ENCODE measurements at places on chromosomes 5 and 9.

GRCh38 chr5:109656829-109657228, 32.9 kb upstream of the MAN2A1 start:
- peak; percentile 23 for DNase-seq

- DNase-seq = no peak
Measured at GRCh38 chr9:107875571-107875980, 386.0 kb upstream of the KLF4 start.

DNA sequence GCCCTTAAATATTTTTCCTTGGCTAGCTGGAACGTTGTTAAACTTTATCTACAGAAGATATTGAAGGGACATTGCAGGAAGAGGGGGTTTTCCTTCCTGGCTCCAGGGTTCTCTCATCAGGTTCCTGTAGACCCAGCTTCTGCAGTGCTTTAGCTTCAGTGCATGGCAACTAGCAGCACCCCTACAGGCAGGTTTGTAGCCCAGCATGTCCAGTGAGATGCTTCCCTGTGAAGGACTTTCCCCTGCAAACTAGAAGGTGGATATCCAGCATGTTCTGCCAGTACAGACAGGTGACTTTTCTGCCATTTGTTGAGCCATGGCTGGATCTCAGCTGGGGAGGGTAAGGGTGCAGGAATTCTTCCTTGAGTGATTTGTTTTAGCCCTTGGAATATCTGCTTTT, 10.4 kb downstream of the CCL28 start:
- DNase-seq = no peak

DNA sequence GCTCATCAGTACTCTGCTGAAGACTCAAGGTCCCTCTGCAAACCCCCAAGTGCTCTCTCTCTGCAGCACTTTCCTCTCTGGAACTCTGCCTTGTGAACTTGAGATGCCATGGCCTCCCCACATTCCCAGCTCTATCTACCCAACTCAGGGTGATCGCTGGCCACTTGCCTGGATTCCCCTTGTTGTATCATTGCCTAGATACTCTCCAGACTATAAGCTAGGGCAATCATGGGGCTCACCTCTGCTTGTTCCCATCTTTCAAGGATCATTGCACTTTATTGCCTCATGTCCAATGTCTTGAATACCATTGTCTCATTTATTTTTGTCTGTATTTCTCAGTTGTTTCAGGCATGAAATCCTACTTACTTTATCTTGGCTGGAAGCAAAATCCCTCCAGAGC, 144.1 kb downstream of the PLPPR1 start:
- no peak for DNase-seq

DNA sequence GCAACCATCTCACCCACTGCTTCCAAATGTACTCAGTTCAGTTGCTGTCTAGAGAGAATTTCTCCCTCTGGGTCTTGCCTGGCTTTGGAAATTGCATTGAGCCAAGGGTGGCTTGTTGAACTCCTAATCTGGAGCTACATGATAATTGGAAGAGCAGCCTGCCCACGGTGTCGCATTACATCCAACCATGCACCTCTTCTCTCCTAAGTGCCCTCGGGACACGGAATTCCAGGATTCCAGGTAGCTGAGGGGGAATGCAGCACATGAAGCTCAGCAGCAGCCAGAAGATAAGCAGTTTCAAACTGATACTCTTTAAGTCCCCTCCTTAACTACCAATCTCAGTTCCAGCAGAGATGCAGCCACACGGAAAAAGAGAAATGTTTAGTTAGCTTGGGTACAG, 509.4 kb upstream of the KLF4 start:
- no peak for DNase-seq

GRCh38 chr9:117081641-117082317, 333.1 kb downstream of the ASTN2 start:
- DNase-seq = no peak

DNA sequence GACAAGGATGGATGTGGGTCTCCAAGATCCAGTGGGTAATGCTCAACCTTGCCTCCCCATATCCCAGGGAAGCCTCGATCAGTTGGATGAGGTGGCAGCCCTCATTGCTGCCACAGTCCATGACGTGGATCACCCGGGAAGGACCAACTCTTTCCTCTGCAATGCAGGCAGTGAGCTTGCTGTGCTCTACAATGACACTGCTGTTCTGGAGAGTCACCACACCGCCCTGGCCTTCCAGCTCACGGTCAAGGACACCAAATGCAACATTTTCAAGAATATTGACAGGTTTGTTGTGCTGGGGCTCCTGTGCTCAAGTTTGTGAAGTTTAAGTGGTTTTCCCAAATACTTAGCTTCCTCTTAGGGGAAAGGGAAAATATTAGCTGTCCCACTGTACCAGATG, 74.0 kb downstream of the WDR41 start:
- DNase-seq = no peak

DNA sequence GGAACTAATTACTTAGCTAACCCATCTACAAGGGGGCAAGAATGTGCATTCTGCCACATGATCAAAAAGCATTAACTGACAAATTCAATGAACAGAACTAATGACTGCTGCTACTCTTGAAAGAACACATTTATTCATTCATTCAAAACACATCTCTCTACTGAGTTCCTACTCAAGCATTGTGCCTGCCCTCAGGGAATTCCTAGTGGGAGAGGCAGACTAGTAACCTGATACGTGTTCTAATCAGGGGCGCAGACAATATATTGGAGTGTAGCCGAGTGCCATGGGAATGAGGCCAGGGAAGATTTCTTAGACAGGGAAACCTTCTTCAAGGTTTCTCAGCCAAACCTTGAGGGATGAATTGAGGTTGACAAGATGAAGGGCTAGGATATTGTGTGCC, 56.7 kb upstream of the PAPPA start:
- DNase-seq = no peak

DNA sequence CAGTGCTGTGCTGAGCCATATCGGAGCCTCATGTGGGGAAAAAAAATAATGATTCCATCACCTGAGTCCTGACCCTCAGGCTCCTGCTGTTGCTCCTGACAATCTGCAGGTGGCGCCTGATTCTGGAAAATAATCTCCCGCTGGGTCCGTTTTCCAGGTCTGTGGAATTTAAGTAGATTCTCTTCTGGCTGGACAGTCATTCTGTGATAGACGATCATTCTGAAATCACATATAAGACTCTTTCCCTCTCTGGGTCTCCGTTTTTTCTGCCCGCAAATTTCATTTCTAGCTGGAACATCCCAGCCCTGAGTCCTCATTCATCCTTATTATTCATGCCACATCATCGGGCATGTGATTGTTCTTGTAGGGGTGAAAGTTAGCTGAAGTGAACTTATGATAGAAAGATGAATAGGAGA, 22.1 kb upstream of the STXBP1 start:
- DNase-seq = peak; percentile 48

GRCh38 chr5:36450229-36451014, 148.7 kb upstream of the RANBP3L start:
- no peak for DNase-seq

GRCh38 chr9:70539526-70539925, 125.1 kb upstream of the KLF9 start:
- DNase-seq = no peak

GRCh38 chr5:116527582-116527981, 47.0 kb downstream of the SEMA6A start:
- DNase-seq = no peak

- DNase-seq = peak; percentile 83
Measured at GRCh38 chr5:132257131-132258101, at the start of gene PDLIM4. Gene PDLIM4 (plus strand): TSS chr5:132257696. CDS start chr5:132257735, 39 bp downstream.

DNA sequence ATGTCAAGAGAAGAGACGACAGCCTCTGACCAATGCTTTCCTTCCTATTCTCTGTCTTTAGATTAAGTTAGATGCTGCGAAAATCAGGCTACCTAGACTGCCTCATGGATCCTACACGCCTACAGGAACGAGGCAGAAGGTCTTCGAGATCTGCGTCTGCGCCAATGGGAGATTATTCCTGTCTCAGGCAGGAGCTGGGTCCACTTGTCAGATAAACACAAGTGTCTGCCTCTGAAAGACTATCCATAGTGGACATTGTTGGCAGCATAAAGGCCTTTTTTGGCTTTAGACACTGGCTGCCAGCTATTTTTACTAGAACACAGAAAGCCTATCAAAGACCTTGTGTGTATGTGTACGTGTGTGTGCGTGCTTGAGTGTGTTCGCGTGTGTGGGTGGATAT, 90.9 kb upstream of the PPP1R2B start:
- no peak for DNase-seq

GRCh38 chr5:111043712-111044506, 27.6 kb upstream of the TSLP start:
- DNase-seq = no peak

GRCh38 chr9:79382044-79382443, 189.7 kb upstream of the TLE4 start:
- DNase-seq = no peak

- no peak for DNase-seq
Measured at GRCh38 chr9:4849369-4849768, 56.6 kb downstream of the RCL1 start.

- DNase-seq = no peak
Measured at GRCh38 chr9:10168241-10168640, 444.6 kb downstream of the PTPRD start.
